ENCODE measurements at places on chromosomes 7 and 10.

DNA sequence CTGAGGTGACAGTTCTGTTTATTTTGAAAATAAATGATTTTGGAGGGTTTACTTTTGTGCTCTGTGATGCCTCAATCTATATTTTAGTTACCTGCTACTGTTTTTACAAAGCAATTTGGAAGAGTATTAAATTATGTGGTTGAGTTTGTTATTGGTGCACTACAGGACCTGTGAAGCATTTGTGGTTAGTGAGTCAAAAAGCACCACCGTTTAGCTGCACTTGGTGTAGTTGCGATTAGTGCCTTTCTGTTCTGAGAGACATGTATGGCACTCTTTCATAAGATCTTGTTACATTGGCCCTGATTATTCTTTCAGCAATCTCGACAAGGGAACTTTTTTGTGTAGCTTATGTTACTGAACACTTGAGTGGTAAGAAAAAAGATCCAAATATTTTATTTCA, 132.2 kb downstream of the BBS9 start:
- DNase-seq, result no peak

DNA sequence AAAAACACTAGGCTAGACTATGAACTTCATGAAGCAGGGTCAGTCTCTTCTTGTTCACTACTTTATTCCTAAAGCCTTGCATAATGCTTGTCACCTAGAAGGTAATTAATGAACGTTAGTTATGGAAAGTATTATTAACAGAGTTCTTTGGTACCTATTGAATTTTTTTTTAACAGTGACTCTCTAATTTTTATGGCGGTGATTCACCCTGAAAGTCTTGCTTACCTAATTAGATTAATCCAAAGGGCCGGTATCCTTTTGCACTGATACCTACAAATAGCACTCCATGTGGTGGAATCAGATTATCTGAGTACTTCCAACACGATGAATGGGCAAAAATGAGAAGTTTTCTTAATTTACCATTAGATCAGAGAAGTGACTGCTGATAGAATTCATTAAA, 31.7 kb downstream of the STAM start:
- no peak for DNase-seq

- DNase-seq, result no peak
Observed at GRCh38 chr10:128958834-128959690, 508.0 kb upstream of the MGMT start.

DNA sequence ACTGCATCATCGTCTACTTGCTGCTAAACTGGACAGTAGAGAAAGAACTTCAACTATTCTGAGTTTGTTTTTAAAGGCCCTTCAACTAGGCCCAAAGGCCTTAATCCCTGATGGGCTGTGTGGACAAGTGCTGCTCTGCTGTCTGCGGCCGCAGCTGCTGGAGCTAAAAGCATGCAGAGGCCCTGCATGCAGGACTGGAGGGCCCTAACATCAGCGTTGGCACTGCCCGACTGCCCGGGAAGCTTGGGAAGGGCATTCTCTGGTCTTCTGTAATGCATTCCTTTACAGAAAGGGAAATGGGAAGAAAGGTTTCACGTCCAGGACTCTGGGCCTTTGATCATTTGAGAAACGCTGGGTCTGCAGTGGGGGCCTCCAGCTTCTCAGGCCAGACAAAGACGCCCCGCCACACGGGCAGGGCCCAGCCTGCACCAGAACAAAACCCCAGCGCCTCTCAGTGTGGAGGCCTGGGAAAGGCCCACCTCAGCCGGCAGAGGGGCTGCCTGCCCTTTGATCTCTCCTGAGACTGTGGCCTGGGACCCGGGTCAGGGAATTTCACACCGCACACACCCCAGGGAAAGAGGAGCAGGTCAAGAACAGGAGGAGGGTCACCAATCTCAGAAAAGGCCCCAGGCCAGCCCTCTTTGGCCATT, 229.3 kb downstream of the DNAJB6 start:
- no peak for DNase-seq

- DNase-seq, result no peak
Observed at GRCh38 chr7:48101352-48101751, 12.3 kb downstream of the UPP1 start.

DNA sequence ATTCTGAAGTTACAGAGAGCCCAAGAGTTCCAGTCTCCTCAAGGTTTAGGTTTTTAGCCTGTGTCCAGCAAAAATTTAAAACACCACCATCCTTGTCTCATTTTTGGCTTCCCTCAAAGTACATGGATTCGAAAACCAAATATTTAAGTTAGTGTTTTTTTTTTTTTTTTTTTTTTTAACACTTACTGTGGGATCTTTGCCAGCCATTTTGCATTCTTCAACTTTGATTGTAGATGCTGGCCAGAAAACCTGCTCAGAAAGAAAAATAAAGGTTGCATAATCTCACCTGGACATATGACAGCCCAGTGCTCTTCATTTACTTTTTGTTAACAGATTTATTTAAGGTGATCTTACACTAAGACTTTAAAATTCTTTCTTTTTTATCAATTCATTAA, 91.6 kb downstream of the SEMA3C start:
- DNase-seq, result no peak
